Stimulated activated CD4-positive, alpha-beta T cell treated with anti-CD3 and anti-CD28 coated beads, Interleukin-15, amount 100 ng/mL, for 24 hours (primary cell): ENCODE measurements at places on chromosomes 4 and X.
A peak's percentile ranks its signal among the peaks of the same experiment; 100 is the strongest.

DNA sequence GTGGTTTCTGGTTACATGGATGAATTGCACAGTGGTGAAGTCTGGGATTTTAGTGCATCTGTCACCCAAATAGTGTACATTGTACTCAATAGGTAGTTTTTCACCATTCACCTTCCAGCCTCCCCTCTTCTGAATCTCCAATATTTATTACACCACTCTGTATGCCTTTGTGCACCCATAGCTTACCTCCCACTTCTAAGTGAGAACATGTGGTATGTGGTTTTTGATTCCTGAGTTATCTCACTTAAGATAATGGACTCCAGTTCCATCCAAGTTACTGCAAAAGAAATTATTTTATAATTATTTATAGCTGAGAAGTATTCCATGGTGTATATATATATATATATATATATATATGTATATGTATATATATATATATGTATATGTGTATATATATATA is 155.8 kb downstream of the HHIP start:
- DNase-seq: no peak

DNA sequence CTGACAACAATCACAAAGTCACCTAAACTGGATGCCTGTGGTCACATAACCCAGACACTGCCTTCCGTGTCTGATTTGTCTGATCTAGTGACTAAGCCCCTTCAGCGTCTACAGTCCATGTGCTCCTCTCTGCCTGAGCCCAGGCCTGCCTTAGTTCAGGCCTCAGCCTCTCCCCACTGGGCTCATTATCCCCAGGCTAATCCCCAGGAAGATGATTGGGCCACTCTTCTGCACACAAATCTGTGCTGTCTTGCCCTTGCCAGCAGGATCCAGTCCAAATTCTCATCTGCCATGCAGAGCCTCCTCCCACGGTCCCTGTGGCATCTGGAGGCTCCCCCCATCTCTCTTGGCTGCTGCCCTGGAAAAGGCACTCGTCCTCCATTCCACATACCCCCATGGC is 96.5 kb downstream of the SLC2A9 start:
- DNase-seq: no peak

DNA sequence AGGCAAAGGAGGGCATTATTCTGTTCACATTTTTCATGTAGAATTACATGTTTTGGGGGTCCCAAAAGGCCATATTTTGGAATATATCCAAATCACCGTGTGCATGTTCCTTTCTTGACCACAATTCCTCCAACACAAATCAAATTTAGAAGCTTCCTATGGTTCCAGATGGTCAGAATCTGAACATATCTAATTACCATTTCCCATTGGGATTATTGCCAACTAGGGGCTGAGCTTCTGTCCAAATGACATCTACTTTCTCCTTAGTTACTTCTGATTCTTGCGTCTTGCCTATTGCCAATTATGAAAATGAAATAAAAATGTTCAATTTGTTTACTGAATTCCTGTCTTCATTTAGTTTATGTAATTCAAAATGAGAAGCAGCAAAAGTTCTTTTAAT is 163.7 kb downstream of the CPE start:
- DNase-seq: no peak

DNA sequence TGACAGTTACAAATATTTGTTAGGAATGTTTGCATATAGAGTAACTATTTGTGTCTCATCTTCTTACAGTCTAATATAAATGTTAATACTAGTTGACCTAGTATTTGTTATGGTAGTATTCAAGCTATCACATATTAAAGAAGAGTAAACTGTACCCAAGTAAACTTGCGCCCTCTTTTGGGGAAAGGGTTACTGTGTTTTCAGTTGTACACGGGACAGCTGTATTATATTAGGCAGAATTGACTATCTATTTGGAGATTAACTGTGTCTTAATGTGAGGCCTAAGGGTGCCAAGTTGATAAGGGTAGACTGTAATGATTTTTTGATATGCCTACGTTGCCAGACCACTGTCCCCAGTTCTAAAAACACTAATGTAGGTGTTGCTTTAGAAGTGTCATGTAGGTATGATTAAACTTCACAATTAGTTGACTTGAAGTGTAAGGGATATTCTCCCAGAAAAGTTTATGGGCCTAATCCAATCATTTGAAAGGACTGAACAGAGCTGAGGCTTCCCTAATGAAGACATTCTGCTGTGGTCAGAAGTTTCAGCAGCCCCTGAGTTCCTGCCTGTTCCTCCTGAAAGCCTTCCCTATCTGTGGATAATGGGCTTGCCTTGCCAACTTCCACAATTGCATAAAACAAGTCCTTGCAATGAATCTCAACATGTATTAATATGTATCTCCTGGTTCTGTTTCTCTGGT is 172.8 kb upstream of the CXCL13 start:
- DNase-seq: no peak

DNA sequence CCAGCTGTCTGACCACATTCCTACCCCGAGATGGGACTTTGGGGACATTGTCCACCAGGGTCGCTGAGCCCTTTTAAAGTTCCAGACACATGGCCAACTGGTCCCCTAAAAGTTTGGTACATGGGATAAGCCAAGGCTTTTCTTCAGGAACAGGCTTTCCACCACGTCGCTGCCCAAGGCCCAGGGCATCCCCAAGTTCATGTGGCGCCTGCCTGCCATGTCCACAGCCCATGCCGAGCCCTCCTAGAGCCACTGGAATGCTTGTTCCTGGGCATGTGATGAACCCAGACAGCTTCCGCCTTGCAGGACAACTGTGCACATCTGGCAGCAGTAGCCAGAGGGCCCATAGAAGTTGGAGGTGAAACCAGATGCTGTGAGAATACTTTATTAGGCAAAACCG is 41.3 kb downstream of the FRG1 start:
- DNase-seq: no peak

GRCh38 chrX:91331476-91331875 is 103.2 kb upstream of the PABPC5 start:
- no peak for DNase-seq

DNA sequence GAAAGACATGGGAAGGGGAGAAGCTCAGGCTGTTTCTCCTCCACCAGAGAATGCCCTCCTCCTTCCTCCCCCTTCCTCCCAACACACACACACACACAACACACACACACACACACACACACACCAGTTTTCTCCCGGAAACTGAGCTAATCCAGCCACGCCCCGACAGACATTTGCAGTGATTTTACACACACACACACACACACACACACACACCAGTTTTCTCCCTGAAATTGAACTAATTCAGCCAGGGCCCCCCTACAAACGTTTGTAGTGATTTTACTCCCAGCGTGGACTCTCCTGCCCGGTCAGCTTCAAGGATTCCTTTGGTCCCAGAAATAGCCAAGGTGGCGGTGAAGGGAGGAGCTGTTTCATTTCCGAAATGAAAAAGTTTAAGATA is 32.9 kb upstream of the STX18 start:
- DNase-seq: peak; percentile 7

- no peak for DNase-seq
These were observed 14.6 kb downstream of the SMAD1 start for GRCh38 chr4:145496292-145496691.

- DNase-seq: no peak
These were observed 840.6 kb downstream of the NLGN4X start for GRCh38 chrX:5388087-5388486.

DNA sequence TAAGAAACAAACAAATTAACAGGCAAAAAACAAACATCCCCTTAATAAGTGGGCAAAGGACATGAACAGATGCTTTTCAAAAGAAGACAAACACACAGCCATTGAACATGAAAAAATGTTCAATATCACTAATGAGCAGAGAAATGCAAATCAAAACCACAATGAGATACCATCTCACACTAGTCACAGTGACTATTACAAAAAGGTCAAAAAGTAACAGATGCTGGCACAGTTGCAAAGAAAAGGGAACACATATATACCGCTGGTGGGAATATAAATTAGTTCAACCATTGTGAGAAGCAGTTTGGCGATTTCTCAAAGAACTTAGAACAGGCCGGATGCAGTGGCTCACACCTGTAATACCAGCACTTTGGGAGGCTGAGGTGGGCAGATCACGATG is 146.1 kb upstream of the NEIL3 start:
- no peak for DNase-seq

- peak; percentile 58 for DNase-seq
These were observed at the start of gene SCML2 for GRCh38 chrX:18354369-18355223. Gene SCML2, minus strand, starts transcription at chrX:18354688. Its CDS starts 20,617 bp downstream, at chrX:18334071.

DNA sequence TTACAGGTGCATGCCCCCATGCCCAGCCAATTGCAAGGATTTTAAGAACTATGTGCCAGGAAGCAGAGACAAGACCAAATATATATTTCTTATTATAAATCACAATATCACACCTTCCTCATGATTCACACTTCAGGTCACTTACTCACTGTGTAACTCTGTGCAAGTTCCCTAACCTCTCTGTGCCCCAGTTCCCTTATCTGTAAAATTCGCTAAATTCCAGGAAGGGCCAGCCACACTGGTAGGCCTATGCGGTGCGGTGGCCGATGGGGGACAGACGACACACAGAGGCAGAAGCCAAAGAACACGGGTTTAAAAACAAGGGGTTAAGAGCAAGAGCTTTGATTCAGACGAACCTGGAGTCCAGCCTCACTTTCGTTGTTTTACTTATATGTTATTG is 2.8 kb downstream of the TRIM2 start:
- DNase-seq: peak; percentile 26

GRCh38 chr4:65437102-65437501 is 233.2 kb downstream of the EPHA5 start:
- no peak for DNase-seq

DNA sequence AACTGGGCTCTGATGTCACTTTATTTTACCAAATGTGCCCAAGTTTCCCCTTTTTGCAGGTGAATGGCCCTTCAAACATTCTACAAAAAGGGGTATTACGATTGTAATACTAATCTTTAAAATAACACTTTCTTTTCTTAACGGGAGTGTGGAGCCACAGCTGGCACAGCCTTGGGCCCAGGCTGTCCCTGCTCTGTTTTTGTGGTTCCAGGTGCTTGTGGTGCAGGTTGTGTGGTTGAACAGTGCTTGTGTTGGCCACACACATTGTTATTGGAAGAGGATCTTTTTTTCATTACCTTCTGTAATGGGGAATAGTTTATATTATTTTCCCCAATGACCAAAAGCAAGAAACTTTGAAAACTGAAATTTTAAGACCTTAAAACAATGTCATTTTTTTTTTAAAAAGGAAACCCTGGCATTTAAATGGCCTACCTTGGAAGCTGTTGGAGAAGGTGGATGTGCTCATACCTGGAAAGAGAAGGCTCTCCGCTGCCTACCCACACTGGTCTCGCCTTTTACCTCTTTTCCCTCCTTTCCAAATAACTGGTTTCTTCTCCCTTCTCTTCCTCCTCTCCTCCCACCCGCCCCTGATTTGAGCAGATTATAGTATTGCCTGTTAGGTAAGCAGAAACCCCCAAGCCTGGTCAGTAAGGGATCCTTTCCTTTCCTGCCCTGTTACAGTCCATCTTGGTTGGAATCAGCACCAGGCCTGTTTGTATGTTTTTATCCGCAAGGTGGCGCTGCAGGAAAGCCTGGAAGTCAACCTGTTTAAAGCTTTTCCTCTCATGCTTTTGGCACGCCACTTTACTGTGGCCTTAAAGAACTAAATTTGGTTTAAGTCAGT is 28.6 kb downstream of the HADH start:
- DNase-seq: peak; percentile 86

- no peak for DNase-seq
These were observed 8.0 kb downstream of the MSX1 start for GRCh38 chr4:4867375-4868039.

DNA sequence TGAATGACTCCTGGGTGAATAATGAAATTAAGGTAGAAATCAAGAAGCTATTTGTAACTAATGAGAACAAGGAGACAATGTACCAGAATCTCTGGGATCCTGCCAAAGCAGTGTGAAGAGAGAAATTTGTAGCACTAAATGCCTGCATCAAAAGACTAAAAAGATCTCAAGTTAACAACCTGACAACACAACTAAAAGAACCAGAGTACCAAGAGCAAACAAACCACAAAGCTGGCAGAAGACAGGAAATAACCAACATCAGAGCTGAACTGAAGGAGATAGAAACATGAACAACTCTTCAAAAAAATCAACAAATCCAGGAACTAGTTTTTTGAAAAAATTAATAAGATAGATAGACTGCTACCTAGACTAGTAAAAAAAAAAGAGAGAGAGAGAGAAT is 8.4 kb downstream of the CFAP299 start:
- DNase-seq: no peak
